ENCODE measurements at places on chromosomes 3 and 15.

- no peak for DNase-seq
Observed at GRCh38 chr3:187291001-187291511, 481 bp downstream of the MASP1 start.

GRCh38 chr15:28252831-28253230 is 69.1 kb downstream of the HERC2 start:
- no peak for DNase-seq

DNA sequence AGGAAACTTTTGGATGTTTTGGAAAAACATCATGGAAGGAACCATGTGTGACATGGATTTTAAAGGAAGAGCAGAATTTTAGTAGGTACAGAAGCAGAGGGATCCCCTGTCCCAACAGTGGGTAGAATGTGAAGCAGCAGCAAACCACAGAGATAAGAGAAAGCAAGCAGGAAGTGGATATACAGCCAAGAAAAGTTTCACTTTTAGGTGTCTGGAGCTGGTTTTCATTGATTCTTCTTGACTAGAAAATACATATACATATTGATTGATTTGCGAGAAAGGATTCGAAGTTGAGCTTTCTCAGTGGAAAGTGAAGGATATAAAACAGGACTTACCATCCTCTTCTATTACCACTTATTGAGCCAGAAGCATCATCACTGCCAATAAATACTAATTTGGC is 133.5 kb downstream of the KCNMB2 start:
- DNase-seq: no peak

DNA sequence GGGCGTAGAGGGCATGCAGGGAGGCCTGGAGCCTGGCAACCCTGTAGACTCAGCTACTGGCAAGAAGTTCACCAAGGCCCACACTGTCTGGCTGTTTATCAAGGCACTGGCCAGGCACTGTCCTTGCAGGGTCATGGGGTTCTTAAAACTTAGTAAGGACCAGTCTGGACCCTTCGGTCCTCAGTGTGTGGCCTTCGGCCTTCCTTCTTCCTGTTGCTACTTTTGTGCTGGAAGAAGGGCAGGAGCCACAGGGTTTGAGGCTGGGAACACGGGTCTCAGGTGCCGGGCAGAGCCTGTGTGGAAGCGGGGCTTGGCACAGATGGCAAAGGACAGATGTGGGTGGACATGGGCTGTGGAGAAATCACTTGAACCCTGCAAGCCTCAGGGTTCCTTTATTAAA is 76.6 kb downstream of the SNRK start:
- DNase-seq: no peak

DNA sequence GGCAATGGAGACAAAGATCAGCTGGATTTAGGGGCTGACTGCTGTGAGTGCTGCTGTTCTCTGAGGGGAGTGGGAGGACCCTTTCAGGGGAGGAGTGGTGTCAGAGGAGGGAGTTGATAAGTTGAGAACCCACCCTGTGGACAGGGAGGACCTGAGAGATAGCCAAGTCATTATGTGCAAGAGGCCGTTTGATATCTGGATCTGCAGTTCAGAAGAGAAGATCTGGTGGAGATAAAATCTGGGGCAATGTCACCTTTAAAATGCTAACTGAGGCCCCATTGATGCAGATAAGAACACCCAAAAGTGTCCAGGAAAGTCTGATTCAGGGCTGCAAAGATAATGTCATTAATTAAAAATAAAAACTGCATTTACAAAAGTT is 256.1 kb upstream of the HES1 start:
- DNase-seq: no peak

- no peak for DNase-seq
Observed at GRCh38 chr3:29577250-29577649, 296.4 kb downstream of the RBMS3 start.

GRCh38 chr3:141529717-141530414 is 43.0 kb downstream of the RASA2 start:
- peak; percentile 49 for DNase-seq

GRCh38 chr3:172188511-172188910 is 149.1 kb downstream of the FNDC3B start:
- no peak for DNase-seq

DNA sequence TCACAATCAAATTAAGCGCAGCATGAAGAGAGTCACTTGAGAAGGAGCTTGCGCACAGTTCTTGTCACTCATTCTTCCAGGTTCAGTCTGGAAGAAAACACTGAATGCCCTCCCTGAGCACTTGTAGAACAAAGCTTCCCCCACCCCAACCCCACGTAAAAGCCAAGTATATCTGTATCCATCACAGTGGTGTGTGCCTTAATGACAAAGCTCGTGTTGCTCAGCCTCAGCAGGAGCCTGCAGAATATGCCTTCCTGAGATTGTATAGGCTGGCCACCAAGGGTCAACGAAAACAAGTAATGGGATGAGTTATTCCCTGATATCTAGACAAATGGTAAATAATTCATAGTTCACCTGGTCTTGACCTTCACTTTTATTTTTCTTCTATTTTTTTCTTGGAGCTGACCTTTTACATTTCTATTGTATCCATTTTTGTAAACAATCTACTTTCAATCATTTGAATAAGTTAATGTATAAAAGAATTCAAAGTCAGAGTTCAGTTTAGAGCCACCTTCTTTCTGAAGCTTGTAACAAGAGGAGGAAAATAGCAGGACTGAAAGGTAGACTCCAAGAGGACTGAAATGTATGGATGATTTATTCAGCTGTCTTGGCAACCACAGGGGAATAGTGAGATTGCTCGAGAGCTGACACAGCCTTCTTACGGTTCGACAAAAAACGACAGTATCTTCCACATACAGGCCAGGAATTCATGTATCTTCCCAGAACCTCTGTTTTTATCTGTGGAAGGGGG is 405.5 kb upstream of the TPM1 start:
- DNase-seq: no peak

- peak; percentile 88 for DNase-seq
Observed at GRCh38 chr15:29822684-29823459, 604 bp upstream of the TJP1 start.

- no peak for DNase-seq
Observed at GRCh38 chr3:24359102-24359501, 135.5 kb downstream of the THRB start.

DNA sequence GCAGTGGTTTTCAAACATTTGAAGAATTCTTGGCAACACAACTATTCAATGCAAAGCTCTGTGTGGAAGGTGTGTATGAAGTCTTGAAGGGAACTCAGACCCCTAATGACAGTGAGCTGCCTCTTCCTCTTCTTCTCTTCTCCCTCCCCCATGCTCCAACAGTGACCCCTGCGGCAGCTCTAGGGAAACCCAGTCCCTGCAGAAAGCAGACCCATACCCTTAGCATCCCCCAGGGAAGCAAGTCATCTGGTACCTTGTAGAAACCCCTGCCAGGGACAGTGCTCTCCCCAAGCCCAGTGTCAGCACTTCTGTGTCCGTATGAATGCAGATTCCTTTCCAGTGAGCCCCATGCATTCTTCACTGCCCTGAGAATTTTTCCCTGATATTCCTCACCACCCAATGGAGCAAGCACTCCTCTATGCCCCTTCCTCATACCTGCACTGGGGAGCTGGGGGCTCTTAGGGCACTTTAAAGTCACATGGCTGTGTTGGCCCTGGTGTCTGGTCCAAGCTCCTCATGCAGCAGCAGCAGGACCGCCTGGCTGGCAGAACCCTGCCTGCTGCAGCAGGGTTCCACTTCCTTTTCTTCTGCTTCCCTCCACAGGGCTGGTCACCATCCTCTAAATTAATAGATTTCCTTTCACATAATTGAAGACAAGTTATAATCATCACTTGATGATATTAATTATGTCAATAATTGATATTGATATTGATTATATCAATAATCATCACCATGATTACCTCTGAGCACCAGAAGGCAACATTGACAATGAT is 442.5 kb downstream of the EPHB1 start:
- no peak for DNase-seq

DNA sequence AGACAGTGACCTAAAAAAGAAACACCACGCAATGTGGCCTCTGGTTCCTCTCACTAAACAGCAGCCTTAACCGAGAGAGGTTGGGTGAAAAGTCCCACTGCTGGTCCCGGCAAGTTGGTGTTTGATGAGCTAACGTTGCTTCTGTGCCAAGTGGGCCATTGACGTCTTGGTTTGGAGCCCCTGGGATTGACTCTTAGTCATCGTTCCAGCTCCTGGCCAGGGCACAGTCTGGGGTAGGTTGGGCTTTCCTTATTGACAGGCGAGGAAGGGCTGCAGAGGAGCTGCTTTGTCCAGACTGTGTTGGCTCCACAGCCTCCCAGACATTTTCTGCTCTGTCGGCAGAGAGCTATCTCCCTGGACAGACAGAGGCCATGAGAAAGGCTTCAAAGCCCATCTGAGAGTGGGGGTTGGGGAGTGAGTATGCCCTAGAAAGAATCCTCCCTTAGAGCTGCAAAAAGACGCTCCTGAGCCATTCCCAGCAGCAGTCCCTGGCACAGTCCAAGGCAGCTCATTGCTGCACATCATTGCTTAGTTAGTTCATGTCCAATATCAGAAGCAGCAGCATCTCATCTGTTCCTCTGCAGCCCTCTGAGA is 28.6 kb upstream of the C3orf80 start:
- DNase-seq: no peak

DNA sequence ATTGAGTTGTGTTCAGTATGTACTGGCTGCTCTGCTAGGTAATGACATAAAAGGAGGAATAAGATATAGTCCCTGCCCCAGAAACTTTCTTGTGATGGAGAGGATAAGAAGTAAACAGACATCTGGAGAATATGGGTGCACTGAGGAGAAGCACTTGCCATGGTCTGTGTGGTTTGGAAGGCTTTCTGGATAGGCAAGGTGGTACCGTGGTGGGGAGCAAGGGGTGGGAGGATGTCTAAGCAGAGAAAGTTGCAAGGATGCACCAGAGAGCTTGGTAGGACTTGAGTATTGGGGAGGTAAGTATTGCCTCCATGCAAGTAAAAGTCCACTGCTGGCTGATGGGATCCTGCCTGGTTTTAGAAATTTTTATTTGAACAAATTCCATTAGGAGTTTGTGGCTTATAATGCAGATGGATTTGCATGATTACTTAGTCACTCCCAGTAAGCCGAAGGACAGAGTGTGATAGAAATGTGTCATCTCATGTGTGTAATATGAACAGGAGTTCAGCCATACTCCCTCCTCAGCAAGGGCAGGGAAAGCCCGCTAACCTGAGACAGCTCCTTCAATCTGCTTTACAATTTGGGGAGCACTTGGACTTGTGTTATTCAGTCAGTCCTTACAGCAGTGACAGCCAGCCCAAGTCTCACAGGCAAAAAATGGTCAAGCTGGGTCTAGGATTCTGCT is 53.6 kb downstream of the CLSTN2 start:
- no peak for DNase-seq

DNA sequence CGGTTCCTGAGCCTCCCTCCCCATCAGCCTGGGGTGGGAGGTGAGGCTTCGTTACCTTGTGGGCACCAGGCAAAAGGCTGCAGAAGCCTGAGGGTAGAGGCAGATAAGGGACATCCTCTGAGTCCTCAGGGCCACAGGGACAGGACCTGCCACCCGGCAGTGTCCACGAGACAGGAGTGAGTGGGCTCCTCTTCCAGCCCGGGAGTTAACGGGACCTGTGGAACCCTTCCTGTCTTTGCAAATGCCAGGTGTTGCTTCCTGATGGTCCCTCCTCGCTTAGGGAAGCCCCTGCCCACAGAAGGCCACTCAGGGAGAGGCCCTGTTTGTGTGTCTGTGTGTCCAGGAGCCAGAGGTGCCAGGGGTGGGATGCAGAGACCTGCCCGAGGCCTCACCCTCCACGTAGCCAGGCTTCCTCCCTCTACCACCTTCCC is 111.1 kb upstream of the ALDH1A3 start:
- DNase-seq: no peak

GRCh38 chr3:182637350-182638110 is 155.8 kb upstream of the ATP11B start:
- no peak for DNase-seq

DNA sequence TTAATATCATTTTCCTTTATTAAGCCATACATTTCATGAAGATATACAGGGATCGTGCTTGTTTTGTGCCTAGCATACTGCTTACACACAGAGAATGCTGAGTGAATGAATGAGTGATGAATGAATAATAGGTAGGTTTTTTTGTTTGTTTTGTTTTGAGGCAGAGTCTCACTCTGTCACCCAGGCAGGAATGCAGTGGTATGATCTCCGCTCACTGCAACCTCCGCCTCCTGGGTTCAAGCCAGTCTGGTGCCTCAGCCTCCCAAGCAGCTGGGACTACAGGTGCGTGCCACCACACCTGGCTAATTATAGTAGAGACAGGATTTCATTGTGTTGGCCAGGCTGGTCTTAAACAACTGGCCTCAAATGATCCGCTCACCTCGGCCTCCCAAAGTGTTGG is 400.0 kb downstream of the ROBO1 start:
- DNase-seq: no peak

DNA sequence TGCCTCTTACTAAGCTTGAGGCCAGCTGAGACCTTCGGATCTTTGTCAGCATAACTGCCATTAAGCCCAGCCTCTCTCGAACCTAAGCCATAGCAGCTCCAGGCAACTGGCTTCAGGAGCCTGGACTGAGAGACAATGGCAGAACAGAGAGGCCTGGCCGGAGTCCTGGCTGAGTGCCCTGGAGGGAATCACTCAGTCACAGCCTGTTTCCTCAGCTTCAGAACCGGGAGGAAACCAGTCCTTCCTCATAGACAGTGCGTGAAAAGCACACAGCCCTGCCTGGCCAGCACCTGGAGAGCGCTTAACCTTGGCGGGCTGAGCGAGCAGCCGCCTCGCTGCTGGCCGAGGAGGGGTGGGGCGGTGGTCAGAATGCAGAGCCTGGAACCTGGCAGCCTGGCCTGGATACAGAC is 21.6 kb downstream of the RNU5B-1 start:
- peak; percentile 83 for DNase-seq

GRCh38 chr3:69142090-69142489 is 19.7 kb upstream of the LMOD3 start:
- no peak for DNase-seq

DNA sequence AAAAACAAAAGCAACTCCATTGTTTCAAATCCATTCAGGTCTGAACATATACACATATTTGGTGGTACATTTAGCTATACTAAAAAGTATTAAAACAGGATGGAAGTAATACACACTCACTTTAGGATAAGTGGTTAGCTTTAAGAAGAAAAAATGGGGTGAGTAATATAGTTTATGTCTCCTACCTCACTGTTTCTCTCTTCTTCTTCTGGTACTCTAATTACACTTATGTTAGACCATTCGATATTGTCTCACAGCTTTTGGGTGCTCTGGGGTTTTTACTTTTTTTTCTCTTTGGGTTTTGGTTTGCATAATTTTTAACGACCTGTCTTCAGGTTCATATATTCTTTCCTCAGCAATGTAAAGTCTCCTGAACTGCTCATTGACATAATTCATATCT is 75.4 kb upstream of the AKAP13 start:
- DNase-seq: no peak

Measured in lung microvascular endothelial cell (primary cell).